ENCODE measurements at places on chromosomes 2 and 18. TPM values are rescaled to one million over a fixed set of nuclear protein-coding genes. Genes with fewer than 3 reads are reported as not detected.

DNA sequence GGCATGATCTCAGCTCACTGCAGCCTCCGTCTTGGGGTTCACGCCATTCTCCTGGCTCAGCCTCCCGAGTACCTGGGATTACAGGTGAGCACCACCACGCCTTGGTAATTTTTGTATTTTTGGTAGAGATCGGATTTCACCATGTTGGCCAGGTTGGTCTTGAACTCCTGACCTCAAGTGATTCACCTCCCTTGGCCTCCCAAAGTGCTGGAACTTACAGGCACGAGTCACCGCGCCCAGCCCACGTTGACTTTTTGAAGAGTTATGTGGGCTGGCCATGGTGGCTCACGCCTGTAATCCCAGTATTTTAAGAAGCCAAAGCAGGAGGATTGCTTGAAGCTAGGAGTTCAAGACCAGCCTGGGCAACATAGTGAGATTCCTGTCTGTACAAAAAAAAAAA lies 20.8 kb downstream of the CCL20 start:
- no peak for DNase-seq
- H3K4me1 ChIP-seq: no peaks in the 10 kb centered on the region
- H3K36me3 ChIP-seq: no peaks in the 10 kb centered on the region
- no peak overlapping the region for H3K27ac ChIP-seq

GAREM2 gene
- 14.2 TPM for total RNA-seq

IHH gene
- 0.11 TPM for total RNA-seq

DNA sequence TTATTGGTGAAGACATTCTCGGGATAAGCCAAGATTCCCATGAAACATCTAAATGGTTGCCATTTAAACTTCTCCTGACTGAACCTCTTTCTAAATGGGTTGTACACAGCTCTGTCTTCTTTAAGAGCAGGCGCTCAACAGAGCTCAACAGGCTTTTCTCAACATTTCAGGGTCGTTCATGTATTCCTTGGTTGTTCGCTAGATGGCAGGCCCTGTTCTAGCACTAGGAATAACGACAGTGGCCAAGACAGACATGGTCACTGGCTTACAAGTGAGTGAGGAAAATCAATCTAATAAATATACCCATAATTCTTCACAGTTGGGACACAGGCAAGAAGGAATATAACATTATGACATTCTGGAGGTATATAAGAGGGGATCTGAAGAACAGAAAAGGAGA lies 154.5 kb downstream of the SMAD2 start:
- H3K36me3 ChIP-seq: no peaks in the 10 kb centered on the region
- no peak overlapping the region for H3K27ac ChIP-seq
- no peak for DNase-seq
- no peak overlapping the region for H3K4me3 ChIP-seq
- H3K4me1 ChIP-seq: no peaks in the 10 kb centered on the region
- no peaks in the 10 kb centered on the region for H3K27me3 ChIP-seq

DNA sequence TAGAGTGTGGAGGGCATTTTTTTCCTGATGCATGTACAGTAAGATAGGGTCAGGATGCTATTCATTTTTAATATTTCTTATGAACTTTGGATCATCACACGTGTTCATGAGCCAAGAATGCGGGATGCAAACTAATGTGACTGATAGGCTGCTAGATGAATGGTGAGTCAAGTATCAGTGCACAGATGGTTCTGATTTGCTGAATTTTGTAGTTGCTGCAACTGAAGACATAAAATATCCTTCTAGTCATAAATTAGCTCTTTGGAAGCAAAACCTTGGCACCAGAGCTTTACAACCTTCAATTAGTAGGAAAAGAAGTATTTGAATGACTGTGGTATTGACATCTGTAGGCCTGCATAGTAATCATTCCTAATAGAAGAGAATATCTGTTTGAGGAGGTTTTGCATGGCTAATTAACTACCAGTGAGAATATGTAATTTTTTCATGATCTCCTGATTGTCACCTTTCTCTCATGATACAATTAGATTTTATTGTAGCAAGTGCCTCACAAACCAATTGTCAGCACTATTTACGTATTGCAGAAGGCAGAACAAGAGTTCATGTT lies 94.0 kb downstream of the VRK2 start:
- peaks cover 4% of the 10 kb centered on the region for H3K36me3 ChIP-seq
- no peaks in the 10 kb centered on the region for H3K27me3 ChIP-seq
- H3K4me3 ChIP-seq: no peak overlapping the region

ATP6V1B1 gene
- total RNA-seq: not detected

GRCh38 chr2:178066890-178067669 lies 5.5 kb downstream of the PDE11A start:
- no peak for DNase-seq
- H3K4me1 ChIP-seq: no peaks in the 10 kb centered on the region
- no peak overlapping the region for H3K27ac ChIP-seq
- H3K27me3 ChIP-seq: no peaks in the 10 kb centered on the region
- no peak overlapping the region for H3K4me3 ChIP-seq
- H3K36me3 ChIP-seq: no peaks in the 10 kb centered on the region

GPR75 gene
- 4.4 TPM for total RNA-seq

DNA sequence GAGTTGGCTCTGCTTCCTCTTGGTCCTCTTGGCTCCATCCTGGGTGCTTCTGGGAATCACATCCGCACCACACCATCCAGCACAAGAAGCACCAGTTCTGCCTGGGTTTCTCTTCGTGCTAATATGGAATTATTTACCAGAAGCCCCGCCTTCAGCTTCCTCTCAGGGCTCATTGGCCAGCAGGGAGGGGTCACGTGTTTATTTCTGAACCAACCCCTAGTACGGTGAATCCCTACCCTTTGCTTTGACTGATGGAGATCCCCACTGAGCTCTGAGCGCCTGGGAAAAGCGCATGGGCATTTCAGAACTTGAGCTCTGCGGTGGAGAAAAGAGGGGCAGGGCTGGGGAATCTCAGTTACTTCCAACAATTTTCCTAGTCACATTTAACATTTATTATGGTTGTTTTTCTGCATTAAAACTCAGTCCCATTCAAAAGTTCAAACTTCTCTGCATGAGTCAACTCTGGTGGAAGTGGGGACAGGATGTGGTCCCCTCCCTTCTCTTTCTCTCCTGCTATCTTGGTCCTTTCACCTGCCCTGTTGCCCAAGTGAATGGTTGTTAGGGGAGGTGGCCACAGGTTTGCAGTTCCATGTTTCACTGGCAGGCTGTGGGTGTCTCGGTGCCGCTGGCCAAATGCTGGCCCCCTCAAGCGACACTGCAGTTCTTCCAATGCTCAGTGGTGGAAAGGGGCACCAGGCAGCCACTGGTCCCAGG lies 76.4 kb upstream of the TTC39C start:
- H3K27me3 ChIP-seq: no peaks in the 10 kb centered on the region
- H3K27ac ChIP-seq: no peak overlapping the region
- no peak for DNase-seq

DNA sequence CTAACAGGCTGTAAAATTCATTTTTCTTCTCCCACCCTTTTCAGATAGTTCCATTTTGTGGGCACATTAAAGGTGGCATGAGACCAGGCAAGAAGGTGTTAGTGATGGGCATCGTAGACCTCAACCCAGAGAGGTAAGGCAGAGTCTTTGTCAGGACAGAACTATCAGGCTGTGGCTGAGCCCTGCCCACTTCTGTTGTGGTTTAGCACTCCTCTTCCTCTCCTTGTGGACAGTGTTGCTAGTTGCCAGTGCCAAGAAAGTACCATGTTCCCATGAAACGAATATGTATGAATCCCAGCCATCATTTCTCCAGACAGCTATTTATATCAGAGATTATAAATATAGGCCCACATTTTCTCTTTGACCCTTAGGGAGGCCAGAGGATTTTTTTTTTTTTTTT lies 1.6 kb downstream of the LGALSL start:
- no peaks in the 10 kb centered on the region for H3K27me3 ChIP-seq
- H3K27ac ChIP-seq: no peak overlapping the region
- peaks cover 7% of the 10 kb centered on the region for H3K4me1 ChIP-seq
- peaks cover 31% of the 10 kb centered on the region for H3K36me3 ChIP-seq

RAB6C gene
- not detected for total RNA-seq

PLEKHH2 gene
- 2.5 TPM for total RNA-seq

- H3K27me3 ChIP-seq: no peaks in the 10 kb centered on the region
- H3K27ac ChIP-seq: no peak overlapping the region
- no peak for DNase-seq
Observed at GRCh38 chr2:37274359-37274965, 43.0 kb downstream of the NDUFAF7 start.

C2orf72 gene
- total RNA-seq: 1.0 TPM

DNA sequence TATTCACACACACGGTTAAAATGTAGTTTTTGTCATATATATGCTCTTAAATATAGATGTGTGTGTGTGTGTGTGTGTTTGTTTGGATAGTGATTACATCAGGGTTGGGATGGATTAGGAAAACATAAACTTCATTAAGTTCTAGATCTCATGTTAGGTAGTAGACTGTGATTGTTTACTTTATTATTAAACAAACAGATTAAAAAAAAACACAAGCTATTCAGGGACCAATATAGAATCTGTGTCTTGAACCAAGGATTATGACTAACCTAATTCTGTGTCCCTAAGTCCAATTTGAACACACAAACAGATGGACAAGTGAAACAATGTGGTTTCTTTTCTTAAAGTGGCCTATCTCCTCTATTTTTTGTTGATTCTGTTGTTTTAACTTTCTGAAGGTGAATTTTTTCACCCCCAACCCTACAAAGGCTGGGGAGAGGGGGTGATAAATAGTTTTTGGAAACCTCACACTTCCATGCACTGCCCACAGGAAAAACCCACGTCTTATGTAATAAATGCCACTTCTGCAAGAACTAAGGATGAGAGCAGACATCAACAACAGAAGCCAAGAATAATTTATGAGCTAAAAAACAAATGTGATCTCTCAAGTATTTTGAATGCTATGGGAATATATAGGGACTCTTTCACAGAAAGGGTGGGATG lies 40.7 kb downstream of the IL1R2 start:
- no peaks in the 10 kb centered on the region for H3K36me3 ChIP-seq
- 0 out of 2 replicates have a peak, but pooled peaks cover 3% of the 10 kb centered on the region for H3K4me1 ChIP-seq
- DNase-seq: no peak
- H3K27ac ChIP-seq: no peak overlapping the region
- no peaks in the 10 kb centered on the region for H3K27me3 ChIP-seq
- no peak overlapping the region for H3K4me3 ChIP-seq

DNA sequence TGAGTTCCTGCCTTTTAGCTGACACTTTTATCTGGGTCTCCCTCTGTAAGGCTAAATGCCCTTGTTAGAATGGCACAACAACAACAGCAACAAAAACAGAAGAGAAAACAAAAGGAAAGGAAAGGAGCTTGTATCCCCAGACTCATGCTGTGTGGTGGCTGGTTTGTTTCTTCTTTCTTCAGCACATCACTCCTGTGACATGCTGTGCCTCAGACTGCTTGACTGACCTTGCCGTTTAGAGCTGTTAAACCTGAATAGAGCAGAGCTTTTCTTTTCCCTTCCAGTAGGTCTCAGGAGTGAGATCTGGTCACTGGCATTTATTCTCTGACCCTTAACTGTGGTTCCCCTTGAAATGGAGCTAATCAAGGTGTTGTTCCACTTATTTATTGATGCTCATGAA lies 18.9 kb downstream of the GALNT13 start:
- 0 out of 3 replicates have a peak overlapping the region, but pooled peaks have one; percentile 31 for H3K4me3 ChIP-seq
- H3K4me1 ChIP-seq: no peaks in the 10 kb centered on the region
- no peak overlapping the region for H3K27ac ChIP-seq
- DNase-seq: peak; percentile 56
- H3K27me3 ChIP-seq: no peaks in the 10 kb centered on the region
- H3K36me3 ChIP-seq: no peaks in the 10 kb centered on the region

DNA sequence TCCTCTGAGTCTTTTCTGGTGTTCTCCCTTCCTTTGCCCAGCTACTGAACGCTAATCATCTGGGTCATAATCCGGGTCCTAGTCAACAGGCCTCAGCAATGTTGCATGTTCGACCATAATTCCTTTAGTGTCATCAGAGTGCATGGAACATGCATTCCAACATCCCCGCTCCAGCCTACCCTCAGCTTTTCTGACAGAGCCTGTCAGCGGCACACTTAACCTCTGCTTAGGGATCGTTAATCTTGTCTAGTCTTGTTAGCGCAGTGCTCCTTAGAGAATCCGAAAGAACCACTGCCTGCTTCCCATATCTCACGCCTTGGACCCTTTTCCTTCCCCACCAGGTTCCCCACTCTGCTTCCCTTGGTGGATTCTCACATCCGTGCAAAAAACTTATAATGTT lies 767.9 kb upstream of the ID2 start:
- H3K4me3 ChIP-seq: no peak overlapping the region
- H3K36me3 ChIP-seq: no peaks in the 10 kb centered on the region
- no peak overlapping the region for H3K27ac ChIP-seq
- no peak for DNase-seq

GRCh38 chr2:167880415-167880814 lies 367.0 kb downstream of the STK39 start:
- H3K4me1 ChIP-seq: no peaks in the 10 kb centered on the region
- DNase-seq: no peak
- H3K27ac ChIP-seq: no peak overlapping the region
- no peak overlapping the region for H3K4me3 ChIP-seq

DNA sequence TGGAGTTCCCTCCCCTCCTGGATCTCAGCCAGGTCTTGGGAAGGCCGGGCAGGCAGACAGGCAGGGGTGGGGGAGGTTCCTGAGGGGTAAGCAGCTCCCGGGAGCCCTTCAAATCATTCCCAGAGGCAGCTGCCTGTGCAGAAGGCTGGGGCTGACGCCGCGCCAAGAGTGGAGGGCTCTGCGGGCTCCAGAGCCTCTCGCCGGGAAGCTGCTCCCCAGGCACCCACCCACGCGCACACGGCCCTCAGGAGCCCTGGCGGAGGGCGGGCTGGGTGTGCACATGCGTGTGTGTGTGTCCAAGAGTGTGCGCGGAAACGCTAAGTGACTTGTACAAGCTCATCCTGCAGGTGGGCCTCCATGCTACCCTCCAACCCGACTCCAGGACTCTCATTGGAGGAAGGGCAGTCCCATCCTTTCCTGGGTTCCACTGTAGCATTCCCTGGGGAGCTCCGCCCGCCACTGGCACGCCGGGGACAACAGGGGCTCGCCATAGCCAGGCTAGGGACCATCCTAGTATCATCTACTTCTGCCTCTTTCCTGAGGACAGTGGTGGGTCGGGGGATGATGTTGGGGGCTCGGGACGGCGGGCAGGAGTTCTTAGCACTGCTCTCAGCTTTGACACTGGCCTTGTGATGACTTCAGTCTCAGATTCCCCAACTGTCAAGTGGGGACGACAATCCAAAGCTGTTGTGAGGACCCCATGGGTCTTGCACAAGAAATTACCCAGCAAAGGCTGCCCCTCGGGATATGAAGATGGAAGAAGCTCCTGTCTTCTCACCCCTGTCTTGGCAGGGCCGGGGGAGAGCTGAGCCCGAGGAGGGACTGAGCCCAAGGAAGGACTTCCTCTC lies 50.3 kb downstream of the INHBB start:
- H3K27ac ChIP-seq: no peak overlapping the region

ELOA2 gene
- total RNA-seq: not detected

GRCh38 chr2:81513328-81513727 lies 1208.8 kb upstream of the LRRTM1 start:
- H3K27ac ChIP-seq: no peak overlapping the region
- H3K4me3 ChIP-seq: no peak overlapping the region
- H3K36me3 ChIP-seq: no peaks in the 10 kb centered on the region
- no peaks in the 10 kb centered on the region for H3K27me3 ChIP-seq
- DNase-seq: no peak

- H3K27me3 ChIP-seq: no peaks in the 10 kb centered on the region
- DNase-seq: no peak
- H3K27ac ChIP-seq: no peak overlapping the region
- H3K4me1 ChIP-seq: no peaks in the 10 kb centered on the region
- no peak overlapping the region for H3K4me3 ChIP-seq
Observed at GRCh38 chr2:168825126-168825525, 22.7 kb downstream of the NOSTRIN start.

- H3K4me3 ChIP-seq: no peak overlapping the region
- no peaks in the 10 kb centered on the region for H3K4me1 ChIP-seq
- DNase-seq: no peak
- H3K27ac ChIP-seq: no peak overlapping the region
- H3K27me3 ChIP-seq: no peaks in the 10 kb centered on the region
- no peaks in the 10 kb centered on the region for H3K36me3 ChIP-seq
Observed at GRCh38 chr2:228444161-228444560, 262.7 kb upstream of the SPHKAP start.
